ENCODE measurements at places on chromosomes 2 and 18.
A peak's percentile ranks its signal among the peaks of the same experiment; 100 is the strongest.

DNA sequence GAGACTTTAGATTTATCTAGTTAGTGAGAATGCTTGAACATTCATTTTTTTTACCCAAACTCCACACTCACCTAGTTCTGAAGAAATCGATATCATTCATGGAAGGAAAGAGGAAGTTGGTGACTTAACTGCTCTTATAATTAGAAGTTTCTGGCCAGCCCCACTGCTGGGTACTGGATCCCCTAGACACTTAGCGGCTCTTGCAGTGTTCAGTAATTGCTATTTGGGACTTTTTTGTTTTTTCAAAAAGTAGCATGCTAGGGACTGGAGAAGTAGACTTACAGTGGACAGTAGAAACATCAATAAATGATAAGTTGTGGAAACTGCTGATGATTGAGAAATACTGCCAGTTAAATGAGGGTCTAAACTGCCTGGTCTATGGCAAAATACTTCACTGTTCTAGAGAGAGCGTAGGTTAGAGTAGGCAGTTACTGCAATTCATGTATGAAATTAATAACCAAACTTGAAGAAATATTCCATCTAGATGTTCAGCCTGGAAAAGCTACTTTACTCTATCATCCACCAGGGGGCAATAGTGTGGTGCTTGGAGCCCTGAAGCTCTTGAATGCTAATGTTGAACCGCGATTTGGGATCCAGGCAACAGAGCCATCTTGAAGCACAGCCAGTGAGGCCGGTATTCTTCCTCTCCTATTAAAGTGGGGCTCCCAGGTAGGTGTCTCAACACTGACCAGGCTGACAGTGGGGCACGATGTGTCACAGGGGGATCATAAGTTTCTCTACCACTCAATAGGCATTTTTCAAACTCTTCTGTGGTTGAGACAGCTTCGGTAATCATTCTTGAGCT, 146.1 kb upstream of the SESTD1 start:
- DNase-seq = peak; percentile 10

DNA sequence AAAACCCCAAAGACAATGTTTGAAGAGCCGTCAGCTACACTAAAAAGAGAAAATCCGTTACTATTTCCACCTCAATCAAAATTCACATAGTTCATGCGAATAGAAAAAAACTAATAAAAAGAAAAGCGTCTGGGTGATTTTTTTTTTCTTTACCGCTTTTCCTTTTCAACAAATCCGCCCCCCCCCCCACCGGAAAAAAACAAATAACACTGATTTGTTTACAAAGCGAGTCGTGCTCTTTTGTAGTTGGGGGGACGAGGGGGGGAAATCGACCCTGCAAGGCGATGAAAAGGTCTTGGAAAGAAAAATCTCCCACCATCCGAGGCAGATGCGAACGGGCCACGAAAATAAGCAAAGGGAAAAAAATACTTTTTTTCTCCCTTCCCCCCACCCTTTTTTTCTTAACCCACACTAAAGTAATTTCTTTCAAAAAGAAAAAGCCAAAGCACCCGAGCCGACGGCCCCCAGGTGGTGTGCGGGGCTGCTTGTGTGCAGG, 638 bp downstream of the ZNF521 start:
- no peak for DNase-seq

DNA sequence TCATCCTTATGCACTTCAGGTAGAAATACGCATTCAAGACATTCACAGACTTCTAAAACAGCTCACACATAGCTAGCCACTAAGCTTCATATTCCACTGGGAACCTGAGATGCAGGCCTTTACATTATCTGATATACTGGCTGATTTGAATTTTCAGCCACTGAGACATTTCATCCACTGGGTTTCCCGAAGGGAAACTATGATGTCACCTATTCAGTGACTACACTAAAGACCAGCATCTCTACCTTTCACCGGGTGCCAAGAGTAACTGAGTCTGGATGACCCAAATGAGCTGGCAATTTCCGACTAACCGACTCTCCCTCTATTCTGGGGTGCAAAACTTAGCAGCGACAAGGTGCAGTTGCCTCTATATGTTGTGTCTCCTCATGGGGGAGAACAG, 31.8 kb upstream of the SP140L start:
- DNase-seq = no peak

DNA sequence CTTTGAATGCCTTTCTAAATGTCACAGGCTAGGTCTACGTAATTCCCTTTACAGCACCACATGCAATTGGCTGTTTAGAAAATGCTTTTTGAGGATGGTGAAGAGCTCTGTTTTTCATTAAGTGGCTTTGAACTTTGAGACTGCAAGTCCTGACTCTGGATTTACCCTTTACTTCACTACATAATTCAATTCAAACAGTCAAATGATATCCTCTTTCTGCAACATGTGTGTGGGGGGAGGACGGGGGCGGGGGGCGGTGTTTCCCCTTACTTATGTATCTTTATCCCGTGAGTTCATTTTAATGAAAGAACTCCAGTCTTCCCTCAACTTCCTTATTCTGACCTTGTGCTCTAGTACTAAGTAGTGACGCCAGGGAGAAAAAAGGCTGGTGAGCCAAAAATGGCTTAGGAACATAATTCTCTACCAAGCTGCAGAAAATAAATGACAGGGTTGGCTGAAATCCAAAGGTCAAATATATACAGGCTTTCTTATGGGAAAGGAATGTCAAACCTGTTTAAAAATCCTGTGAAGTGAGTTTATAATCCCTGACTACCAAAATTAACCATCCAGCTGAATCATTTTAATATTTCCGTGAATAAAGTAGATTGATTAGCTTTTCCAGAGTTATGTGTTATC, 119.6 kb downstream of the SLC8A1 start:
- no peak for DNase-seq

GRCh38 chr2:128635361-128635900, 316.8 kb upstream of the HS6ST1 start:
- no peak for DNase-seq

DNA sequence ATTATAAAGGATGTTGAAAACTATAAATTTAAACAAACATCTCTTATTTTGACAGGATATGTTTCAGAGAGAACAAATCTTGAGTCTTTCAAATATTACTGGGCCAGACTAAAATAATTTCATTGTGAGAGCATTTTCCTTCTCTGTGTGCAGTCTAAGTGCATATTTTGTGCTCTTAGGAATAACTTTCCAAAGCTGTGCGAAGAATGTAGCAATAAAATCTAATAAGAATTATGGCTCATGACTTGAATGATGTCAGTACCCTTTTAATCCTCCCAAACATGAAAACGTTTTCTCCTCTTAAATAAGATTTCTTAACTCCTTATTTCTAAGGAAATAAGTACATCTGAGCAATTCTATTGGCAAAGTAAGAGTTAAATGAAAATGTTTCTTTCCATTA, 76.2 kb upstream of the EFEMP1 start:
- no peak for DNase-seq

DNA sequence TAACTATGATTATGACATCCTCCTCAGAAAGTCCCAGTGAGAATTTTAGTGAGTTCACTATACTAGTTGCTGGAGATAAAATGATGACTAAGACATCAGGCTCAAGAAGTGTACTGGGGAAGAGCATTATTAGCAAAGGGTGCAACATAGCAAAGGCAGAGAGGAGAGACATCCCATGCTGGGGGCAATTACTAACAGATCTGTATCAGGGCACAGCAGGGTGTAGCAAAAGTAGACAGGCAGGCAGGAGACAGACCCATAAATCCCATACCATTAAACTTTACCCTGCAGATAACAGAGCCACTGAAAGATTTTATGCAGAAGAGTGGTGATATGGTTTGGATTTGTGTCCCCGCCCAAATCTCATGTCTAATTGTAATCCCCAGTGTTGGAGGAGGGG, 161.7 kb downstream of the SP3 start:
- no peak for DNase-seq

GRCh38 chr2:201466050-201466675, 14.6 kb downstream of the STRADB start:
- DNase-seq = no peak

- no peak for DNase-seq
These were observed 32.1 kb upstream of the SPATS2L start for GRCh38 chr2:200274116-200275075.

DNA sequence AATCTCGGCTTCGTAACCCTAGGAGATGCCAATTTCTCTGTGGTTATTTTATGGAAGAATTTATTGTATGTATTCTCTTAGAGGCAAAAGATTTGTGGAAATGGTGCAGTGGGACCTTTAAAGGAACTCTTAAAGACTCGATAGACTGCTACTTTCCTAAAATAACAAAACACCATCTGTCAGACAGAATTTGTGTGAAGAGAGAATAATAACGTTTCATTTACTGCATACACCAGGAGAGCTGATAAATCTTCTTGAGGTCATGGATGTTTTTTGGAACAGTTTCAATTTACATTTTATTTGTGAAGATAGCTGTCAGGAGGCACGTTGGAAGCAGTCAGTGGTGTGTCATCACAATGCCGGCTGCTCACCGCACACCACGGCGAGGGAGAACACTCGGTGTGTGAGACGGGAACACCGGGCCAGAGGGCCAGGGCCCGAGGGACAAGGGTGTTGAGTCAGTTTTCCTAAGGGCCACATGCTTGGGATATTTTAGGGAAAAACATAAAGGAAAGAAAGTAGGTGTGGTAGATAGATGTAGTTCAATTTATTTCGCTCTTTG, 1681.0 kb upstream of the DDX18 start:
- no peak for DNase-seq

- no peak for DNase-seq
These were observed 112.7 kb upstream of the NPAS2 start for GRCh38 chr2:100707016-100707947.

DNA sequence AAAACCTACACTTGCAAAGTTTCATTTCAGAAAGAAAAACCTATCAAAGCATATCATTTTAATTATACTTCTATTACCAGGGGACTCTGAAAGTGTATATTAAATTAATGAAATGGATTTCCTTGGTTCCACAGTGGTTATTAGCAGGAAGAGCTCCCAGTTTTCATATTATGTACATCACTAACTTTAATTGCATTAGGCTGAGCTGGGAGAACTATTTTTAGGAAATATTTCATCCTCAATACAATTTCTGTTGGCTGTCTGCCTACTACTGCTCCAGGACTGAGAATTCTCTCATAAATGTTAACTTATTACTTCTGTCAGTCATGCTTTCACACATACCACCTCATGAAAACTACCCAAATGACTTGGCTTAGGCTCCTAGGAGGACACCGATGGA, 301.4 kb downstream of the CMPK2 start:
- DNase-seq = no peak

Data from CD4-positive, alpha-beta T cell treated with Interleukin-6 for 4 hours (primary cell).